ENCODE measurements at places on chromosomes 11 and 22. TPM values are rescaled to one million over a fixed set of nuclear protein-coding genes. Genes with fewer than 3 reads are reported as not detected.

DNA sequence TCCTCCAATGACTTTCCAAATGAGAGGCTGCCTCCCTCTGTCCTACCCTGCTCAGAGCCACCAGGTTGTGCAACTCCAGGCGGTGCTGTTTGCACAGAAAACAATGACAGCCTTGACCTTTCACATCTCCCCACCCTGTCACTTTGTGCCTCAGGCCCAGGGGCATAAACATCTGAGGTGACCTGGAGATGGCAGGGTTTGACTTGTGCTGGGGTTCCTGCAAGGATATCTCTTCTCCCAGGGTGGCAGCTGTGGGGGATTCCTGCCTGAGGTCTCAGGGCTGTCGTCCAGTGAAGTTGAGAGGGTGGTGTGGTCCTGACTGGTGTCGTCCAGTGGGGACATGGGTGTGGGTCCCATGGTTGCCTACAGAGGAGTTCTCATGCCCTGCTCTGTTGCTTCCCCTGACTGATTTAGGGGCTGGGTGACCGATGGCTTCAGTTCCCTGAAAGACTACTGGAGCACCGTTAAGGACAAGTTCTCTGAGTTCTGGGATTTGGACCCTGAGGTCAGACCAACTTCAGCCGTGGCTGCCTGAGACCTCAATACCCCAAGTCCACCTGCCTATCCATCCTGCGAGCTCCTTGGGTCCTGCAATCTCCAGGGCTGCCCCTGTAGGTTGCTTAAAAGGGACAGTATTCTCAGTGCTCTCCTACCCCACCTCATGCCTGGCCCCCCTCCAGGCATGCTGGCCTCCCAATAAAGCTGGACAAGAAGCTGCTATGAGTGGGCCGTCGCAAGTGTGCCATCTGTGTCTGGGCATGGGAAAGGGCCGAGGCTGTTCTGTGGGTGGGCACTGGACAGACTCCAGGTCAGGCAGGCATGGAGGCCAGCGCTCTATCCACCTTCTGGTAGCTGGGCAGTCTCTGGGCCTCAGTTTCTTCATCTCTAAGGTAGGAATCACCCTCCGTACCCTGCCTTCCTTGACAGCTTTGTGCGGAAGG is 2.9 kb downstream of the APOC3 start:
- DNase-seq, result no peak

DNA sequence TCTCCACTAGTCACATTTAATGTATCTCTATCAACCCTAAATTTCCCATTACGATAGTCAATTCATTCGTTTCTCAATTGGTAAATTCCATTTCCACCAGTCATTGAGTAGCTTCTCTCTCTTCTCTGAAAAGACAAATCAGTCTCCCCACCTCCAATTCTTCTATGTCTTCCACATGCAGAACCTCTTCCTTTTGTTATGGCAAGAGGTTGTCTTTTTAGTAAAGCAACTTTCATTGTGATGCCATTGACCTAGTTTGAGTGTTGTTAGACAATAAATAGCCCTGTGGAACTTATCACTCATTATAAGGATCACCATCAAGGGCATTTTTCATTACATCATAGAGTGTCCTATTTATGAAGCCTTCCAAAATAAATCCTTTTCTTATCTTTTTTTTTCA is 340.9 kb downstream of the LRRC4C start:
- no peak for DNase-seq

DNA sequence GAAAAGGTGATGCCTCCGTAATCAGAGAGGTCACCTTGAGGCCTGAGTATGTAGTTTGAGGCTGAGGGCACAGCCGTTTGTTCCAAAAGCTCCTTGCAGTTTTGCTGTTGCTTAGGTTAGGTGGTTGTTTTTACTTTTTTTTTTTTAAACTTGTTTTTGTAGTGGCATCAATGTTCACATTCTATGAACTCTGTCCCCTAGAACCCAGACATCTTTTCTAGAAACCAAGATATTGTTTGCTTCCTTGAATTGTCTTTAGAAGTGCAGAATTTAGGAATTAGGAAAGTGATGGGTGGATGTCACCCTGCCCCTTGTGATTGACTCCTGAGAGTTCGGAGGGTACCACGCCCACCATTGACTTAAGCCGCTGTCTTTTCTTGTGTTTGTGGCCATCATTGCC is 35.7 kb upstream of the ETS1 start:
- DNase-seq, result no peak

DNA sequence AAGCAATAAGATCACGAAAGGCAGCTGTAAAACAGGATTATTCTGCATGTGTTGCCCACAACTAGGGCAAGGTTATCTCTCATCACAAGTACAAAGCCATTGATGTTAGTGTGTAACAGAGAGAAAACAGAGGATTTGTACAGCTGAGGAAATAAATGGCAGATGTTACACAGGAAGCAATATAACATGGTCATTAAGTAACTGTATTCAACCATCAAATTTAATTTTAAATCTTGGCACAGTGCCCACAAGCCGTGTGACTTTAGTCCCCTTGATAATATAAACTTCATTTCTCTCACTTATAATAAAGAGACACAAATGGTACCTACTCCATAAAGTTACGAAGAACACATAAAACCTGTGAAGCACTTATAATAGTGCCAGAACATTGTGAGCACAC is 17.3 kb downstream of the OR51E2 start:
- DNase-seq, result no peak

DNA sequence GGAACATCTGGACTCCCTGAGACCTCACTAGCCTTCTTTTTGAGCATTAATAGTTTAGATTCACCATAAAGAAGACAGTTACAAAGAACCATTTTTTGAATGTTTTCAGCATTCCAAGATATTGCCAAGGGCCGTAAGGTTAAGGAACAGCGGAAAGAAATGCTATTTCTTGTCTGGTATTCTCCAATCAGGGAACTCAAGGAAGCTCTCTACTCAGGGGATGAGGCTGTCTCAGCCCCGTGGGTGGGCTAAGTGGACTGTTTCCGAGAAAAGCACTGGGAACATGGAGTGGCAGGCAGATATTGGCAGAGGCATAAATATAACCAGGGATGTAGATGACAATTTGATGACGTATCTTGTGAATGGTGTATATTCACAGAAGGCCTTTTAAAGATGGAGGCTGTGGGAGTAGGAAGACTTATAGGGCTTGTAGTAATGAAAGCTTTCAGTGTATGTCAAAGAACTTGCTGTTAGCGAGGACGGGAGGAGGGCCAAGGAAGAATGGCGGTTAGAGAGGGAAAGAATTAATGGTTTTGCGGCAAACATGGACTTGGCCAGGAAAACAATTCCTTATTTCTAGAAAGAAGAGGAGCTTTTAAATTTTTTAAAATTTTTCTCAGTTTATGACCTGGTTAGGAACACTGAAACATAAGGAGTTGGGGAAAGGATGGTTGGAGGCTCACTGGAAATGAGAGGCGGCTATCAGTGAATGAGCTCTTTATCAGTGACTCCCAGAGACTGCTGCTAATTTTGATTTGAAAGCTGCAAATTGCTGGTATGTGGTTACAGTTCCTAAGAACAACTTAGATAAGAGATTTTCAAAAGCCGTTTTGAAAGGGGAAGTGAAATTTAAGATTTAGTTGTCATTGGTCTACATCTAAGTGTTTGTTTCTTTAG is 64.6 kb downstream of the ST3GAL4 start:
- DNase-seq, result no peak

DNA sequence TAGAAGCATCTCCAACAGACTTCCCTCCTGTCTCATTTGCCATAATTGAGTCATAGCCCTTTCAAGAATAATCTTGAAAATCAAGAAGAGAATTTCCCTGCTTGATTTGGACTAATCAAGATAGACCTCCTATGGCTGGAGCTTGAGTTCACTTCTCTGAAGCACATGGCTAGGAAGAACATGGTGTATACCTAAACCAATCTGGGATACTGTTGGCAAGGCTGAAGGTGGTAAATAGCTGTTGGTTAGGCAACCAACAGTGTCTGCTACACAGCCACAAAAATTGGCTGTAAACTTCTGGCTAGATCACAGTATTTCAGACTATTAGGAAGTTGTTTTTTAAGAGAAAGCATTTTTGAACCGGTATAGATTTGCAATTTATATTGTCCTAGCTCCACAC is 4.9 kb downstream of the CRYAB start:
- DNase-seq, result no peak

RFPL1 gene
- total RNA-seq, result not detected

DNA sequence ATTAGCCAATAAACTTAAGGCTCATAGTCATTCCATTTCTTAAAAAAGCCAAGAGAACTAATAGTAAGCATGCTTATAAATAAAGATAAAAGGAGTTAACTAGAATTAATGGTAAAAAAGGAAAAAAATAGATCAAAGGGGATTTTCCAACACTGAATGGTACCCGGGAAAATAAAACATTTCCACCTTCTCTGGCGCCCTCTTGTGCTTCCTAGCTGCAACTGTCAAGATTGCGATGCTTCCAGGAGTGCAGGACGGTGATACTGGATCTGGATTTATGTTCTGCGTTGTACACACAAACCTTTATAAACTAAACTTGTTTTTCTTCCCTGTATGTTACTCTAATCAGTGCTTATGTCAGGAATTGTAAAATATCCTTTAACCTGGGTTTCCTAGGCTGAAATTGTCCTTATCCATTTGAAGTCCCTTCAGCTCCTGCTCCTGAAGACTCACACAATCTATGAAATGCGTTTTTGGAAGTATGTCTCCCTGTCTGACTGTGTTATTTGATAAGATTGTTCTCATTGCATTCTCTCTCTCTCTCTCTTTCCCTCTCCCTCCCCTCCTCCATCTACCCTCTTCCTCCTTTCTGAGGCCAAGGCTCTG is 9.6 kb upstream of the HTATIP2 start:
- no peak for DNase-seq

IL17REL gene
- not detected for total RNA-seq

DNA sequence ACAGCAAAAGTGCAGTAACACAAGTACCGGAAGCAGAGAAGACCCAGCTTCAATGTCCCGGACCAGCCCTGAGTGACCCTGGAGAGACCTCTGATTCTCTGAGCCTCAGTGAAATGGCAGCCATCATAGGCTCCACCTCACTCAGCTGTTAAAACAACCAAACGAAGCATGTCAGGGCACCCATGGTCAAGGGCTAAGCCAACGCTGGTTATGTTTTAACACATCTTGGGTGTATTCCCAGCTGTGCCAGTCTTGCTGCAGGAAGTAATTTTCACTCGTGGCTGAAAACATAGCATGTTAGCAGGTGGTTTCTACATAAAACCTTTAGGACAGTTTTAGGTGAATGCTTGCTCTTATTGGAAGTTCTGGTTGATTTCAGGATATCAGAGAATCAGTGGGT is 30.9 kb downstream of the LMO2 start:
- no peak for DNase-seq

DNA sequence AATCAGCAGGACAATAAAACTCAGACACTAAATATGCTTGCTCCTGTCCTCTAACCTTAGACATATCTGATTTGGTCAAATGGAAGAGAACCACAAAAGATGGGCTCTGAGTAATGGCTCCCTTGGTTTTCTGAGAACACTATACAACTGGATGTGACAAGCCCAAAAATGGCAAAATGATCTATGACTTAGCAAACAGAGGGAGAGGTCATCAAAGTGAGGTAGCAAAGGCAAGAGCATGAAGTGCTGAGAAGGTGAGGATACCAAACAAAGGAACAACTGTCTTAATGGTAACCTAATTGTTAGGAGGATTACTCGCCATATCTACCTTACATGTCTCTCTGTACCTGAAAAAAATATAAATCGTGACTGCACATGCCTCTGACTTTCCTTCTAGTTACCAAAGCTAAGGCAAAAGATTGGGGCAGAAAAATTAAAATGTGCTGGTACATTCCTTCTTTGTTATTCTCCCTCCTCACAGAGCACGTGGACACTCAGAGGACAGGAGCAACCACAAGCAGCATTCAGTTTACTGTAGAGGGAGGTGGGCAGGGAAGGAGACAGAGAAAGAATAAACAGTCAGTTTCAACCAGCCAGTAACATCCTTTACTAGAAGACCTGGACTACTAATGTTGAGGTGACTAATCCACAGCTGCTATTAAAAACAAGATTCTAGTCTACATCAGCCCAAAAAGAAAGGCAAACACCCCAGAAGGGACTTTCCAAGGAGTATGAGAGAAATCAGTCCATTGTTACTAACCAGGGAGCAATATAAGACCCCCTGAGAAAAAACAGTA is 88.8 kb downstream of the AMBRA1 start:
- DNase-seq, result no peak

DNA sequence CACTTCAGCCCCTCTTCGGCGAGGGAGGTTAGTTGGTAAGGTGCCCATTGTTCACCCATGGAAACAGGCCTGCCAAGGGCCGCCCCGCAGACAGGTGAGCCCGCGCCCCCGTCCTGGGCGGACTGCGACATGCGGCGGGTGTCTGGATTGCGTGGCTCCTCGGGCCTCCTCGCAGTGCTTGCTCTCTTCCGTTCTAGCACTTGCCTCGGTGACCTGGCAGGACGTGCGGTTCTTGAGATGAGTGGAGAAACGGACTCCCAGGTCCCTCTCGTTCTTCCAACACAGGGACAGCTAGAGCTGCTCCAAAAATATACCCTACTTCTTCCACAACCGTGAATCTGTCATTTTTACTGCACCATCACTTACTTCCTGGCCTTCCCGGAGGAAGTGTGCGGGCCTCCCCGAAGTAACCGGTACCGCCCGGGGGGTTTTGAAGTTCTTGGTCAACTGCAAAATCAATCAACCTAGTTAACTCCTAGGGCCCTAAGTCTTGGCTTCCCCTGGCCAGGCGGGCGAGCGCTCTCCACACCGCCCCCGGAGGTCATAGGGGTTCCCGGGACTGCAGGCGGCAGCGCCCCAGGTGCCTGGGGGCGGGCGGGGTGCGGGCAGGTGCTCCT is 745 bp upstream of the ZBTB44 start:
- peak; percentile 63 for DNase-seq

GRCh38 chr11:7385532-7385931 is 99.8 kb upstream of the OLFML1 start:
- DNase-seq, result no peak

ARHGAP32 gene
- 2.5 TPM for total RNA-seq

DNA sequence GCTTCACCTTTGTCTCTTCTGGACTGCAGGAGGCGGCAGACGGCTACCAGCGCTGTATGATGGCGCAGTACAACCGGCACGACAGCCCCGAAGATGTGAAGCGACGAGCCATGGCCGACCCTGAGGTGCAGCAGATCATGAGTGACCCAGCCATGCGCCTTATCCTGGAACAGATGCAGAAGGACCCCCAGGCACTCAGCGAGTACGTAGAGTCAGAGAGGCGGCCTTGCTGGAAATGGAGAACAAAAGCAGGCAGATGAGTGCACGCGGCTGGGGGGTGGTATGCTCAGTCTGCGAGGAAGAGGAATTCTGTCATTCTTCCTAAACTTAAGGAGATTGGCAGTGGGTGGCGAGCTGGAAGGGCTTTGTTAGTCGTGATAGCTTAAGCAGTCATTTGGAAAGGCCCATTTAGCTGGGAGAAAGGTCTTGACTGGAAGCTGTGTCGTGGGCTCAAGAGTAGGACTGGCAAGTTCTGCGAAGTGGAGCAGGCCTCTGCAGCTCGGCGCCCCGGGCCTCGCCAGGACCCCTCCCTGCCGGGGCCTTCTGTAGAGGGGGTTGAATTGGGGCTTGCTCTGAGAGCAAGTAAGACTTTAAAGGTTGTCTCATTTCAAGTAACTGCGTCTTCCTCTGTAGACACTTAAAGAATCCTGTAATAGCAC is 3.0 kb upstream of the FERMT3 start:
- DNase-seq, result no peak

- no peak for DNase-seq
Observed at GRCh38 chr11:111325259-111325658, 26.9 kb downstream of the POU2AF3 start.

IGSF22 gene
- 2.5 TPM for total RNA-seq

ST14 gene
- 0.51 TPM for total RNA-seq

Measured in activated naive CD8-positive, alpha-beta T cell treated with anti-CD3 and anti-CD28 coated beads, Interleukin-2, amount 10 ng/mL, durations not matched to agents 7 days and 5 days (primary cell).